ENCODE measurements at places on chromosomes 6 and 20.

- DNase-seq: no peak
These were observed 25.7 kb downstream of the DACT2 start for GRCh38 chr6:168293636-168294530.

DNA sequence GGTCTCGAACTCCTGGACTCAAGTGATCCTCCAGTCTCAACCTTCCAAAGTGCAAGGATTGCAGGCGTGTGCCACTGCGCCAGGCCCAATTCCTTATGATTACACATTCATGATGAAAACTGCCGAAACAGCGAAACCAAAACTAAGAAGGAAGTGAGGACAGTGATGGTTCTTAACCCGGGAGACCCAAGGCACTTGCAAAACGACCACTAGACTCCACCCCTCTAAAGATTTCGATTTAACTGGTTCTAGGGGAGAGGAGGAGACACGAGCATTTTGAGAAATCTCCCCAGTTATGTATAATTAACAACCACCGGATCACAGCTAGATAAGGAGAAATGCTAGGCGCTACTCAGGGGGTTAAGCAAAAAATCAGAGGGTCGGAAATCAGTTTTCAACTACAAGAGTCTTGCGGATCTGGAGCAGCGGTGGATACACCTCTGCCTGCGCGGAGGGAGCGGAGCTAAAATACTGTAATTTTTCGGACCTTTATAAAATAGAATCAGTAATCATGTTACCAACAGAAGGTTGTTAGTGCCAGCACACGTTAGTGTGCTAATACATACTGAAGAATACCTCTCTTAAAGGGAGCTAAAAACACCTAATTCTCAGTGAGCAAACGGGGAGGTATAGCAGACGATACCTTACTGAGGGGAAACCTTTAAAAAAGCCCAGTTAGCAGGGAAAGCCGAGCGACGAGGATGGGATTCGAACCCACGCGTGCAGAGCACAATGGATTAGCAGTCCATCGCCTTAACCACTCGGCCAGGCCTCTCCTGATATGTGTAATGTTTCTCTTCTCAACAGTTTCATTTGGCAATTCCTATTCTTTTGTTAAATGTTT is 60.0 kb upstream of the BTN3A2 start:
- DNase-seq: peak; percentile 77

DNA sequence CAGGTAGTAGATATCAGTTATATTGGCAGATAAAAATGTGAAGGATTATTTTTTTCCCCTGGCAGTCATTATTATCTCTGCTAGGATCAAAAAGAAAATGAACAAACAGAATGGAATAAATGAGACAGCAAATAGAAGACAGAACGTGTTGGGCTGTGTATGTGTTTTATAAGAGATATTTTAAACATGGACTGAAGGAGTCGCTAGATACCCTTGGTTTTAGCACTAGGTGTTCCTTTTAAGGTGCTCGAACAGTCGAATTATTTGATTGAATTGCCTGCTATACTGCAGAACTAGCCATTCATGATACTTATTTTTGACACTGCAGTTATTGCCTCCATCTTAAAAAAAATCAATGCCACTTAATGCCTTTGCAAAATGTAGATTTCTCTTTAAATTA is 3.7 kb downstream of the GRIK2 start:
- DNase-seq: no peak

DNA sequence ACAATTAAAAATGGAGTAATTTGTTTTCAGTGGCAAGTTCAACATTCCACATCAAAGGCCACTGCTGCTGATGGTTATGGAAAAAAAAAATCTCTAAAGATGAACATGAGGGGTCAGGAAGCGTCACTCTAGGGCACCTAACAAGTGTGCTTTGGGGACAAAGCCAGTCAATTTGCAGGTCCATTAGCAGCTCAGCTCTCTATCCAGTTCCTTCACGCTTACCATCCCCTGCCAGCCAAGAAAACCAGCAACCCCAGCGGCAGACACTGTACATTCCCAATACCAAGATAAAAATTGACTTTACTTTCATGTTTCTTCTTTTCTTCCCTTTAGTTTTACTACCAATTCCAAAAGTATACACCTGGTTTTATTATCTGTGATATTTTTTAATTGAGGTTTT is 10.1 kb downstream of the RFX6 start:
- DNase-seq: no peak

DNA sequence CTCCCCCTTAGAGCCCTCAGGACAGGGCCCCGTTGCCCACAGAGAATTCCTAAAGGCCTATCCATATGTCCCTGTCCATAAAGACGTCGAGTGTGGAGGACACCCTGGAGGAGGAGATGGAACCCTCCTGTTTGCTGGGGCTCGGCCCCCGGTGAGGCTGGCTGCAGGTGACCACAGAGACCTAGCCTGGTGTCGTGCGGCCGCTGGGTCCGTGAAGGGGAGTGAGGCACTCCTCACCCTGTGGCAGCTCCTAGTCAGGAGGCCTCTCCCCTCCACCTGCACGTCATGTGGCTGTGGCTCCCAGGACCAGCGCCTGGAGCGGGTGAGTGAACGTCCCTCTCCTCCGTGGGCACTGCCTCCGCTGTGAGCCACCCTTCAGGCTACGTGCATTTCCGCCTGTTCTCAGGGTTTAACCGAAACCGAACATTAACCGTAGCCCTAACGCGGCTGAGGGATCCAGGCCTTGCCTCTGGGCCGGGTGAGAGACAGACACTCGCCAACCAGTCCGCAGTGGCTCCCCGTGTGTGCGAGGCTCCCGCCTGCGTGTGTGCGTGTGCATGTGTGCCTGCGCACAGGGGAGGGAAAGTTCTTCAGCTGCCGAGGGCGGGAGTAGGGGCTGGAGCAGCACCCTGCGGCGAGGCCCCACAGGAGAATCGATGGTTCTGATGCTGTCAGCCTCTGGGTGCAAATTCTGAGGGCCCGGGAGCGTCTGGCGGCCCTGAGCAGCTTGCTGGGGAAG is 5.9 kb upstream of the TCEA2 start:
- DNase-seq: no peak

DNA sequence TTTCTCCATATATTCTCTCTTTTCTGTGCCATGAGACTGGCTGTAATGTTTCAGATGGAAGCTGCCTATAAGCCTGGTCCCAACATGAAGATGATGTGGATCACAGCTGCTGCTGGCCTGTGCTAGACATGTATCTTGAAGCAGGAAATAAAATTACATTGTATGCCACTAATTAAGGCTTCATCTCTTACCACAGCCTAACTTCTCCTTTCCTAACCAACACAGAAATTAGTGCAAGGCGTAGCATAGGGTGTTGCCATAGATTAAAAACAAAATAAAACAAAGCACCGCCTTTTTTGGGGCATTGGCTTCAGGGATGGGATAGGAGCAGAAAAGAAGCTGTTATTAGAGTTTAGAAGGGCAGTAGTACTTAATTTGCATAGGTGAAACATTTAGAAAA is 4.7 kb upstream of the SLC17A4 start:
- no peak for DNase-seq

- no peak for DNase-seq
These were observed 36.4 kb upstream of the MC3R start for GRCh38 chr20:56212091-56212490.

- DNase-seq: no peak
These were observed 66.1 kb downstream of the SULF2 start for GRCh38 chr20:47719211-47719610.

GRCh38 chr20:17345321-17345720 is 118.5 kb downstream of the PCSK2 start:
- DNase-seq: no peak

Measured in ovary (tissue), 10 donors.